Vagina (tissue), 2 donors: ENCODE measurements at places on chromosomes 2 and 18.

GRCh38 chr2:55309446-55309845 lies 40.4 kb upstream of the MTIF2 start:
- no peak for DNase-seq

DNA sequence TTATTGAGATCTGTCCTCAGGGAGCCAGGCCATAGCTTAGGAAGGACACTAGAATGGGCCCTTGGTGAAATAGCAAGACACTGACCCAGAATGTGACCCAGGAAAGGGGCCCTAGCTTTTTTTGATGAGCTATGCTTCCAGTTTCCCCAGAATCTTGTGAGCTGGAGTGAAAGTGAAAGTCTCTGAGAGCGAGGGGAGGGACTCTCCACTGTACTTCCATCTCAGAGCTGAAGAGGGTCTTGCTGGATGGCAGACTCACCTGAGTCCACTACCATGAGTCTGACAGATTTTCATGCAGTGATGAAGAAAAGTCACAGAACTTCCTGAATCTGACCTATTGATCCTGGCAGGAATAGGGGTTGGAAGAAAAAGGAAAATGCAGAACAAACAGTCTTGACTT lies 3.1 kb downstream of the ARHGAP25 start:
- DNase-seq = peak; percentile 31

GRCh38 chr2:127637725-127638252 lies 8.2 kb upstream of the GPR17 start:
- no peak for DNase-seq

DNA sequence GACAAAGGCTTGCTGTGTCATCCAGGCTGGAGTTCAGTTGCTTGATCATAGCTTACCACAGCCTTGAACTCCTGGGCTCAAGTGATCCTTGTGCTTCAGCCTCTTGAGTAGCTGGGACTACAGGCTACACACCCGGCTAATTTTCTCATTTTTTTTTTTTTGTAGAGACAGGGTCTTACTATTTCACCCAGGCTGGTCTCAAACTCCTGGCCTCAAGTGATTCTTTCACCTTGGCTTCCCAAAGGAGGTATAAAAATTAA lies 178.0 kb downstream of the MTCL1 start:
- no peak for DNase-seq

GRCh38 chr2:178553047-178553446 lies 72.8 kb downstream of the PLEKHA3 start:
- no peak for DNase-seq

GRCh38 chr2:26216587-26216986 lies 27.8 kb downstream of the HADHA start:
- no peak for DNase-seq

GRCh38 chr2:167400546-167400945 lies 512.3 kb downstream of the XIRP2 start:
- no peak for DNase-seq

DNA sequence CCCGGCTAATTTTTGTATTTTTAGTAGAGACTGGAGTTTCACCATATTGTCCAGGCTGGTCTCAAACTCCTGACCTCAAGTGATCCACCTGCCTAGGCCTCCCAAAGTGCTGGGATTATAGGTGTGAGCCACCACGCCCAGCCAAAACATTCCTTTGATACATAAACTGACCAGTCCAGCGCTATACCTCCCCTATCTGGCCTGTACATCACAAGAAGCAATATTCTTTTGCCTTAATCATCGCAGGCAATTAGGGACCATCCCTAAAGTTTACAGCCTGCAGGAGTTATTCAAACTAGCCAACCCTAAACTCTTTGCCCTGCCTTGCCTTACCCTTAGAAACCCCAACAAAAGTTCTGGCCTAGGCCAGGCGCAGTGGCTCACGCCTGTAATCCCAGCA lies 6.8 kb upstream of the PPM1G start:
- no peak for DNase-seq

GRCh38 chr2:235170536-235171521 lies 219.0 kb downstream of the SH3BP4 start:
- no peak for DNase-seq

DNA sequence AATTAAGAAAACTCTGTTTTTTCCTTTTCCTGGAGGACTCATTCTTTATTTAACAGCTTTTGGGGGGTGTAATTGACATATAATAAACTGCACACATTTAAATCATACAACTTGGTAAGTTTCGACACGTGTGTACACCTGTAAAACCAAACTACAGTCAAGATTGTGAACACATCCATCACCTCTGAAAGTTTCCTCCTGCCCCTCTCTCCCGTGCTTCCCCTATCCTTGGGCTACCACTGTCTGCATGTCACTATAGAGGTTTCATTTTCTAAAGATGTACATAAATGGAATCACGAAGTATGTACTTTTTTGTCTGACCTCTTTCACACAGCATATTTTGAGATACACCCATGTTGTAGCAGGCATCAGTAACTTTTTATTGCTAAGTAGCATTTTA lies 100.0 kb downstream of the BIN1 start:
- no peak for DNase-seq

DNA sequence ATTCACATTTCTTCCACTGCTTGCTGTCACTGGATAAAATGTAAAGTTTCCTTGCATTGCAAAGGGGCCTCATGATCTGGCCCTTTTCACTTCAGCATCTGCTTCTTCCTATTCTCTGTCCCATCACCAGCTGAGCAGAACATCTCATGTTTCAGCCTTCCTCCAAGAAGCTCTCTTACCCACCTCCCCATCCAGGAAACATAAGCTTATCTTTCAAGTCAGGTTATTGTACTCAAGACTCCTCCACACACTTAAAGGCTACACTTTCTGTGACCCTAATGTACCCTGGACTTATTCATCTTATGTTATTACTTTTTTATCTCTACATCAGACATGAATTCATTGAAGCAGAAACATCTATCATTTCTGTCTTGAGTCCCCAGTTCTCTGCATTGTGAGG lies 230.5 kb downstream of the PMAIP1 start:
- no peak for DNase-seq

DNA sequence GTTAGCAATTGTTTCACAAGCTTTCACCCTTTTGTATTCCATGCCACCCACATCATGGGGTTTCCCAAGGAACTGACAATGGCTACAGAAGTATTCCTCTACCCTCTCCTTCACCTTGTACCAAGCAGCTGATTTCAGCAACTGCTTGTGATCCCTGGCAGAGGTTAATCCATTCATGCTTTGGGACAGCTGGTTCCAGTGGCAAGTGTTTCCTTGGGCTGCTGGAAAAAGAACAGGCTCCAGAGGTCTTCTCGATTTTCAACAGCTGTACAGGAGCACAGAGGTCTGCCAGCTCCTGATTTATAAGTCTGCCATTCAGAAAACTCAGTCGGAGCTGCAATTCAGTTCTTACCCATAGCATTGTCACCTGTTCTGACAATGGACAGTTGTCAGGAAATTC lies 239.2 kb upstream of the CWC22 start:
- no peak for DNase-seq

DNA sequence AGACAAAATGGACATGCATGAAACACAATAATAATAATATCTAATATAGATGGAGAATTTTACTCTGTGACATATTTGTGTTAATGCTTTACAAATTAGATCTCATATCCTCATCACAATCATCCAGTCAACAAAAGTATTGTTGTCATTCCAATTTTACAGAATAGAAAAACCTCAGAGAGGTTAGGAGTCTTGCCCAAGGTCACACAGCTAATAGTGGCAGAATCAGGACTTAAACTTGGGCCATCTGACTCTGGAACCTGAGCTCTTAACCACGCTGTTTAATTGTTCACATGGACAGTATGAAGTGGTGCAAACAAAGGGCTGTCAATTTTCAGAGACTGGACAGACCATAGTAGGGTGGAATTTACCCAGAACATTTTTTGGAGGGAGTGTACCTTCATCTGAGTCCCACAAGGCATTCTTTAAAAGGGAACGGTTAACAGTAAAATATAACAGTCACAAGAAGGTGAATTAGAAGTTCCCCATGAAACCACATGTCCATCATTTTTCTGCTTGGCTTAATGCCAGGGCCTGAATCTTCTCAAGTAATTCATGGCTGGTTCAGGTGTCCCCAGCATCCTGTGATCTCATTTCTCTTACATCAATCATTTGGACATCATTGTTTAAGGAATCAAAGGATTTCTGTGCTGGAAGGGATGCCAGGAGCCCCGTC lies 35.4 kb upstream of the CCDC93 start:
- no peak for DNase-seq

GRCh38 chr18:35153609-35154272 lies 87.1 kb upstream of the ZNF397 start:
- no peak for DNase-seq

DNA sequence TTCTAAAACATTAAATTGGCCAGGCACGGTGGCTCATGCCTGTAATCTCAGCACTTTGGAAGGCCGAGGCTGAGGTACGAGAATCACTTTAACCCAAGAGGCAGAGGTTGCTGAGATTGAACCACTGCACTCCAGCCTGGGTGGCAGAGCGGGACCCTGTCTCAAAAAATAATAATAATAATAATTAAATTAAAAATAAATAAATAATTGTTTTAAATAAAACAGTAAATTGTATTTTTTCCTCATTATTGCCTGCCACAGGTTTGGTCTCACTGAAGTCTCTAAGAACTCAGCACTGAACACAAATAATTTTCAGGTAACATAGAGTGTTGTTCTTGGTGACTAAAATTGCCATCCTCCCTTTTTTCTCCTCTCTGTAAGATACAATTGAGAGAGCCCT lies 19.8 kb downstream of the COL5A2 start:
- DNase-seq = no peak
